ENCODE measurements at places on chromosomes 12 and 14. TPM values are rescaled to one million over a fixed set of nuclear protein-coding genes. Genes with fewer than 3 reads are reported as not detected.
A peak's percentile ranks its signal among the peaks of the same experiment; 100 is the strongest.

The CLEC7A gene
- polyA plus RNA-seq = not detected

The GAPDH gene
- 8,138 TPM for polyA plus RNA-seq

DNA sequence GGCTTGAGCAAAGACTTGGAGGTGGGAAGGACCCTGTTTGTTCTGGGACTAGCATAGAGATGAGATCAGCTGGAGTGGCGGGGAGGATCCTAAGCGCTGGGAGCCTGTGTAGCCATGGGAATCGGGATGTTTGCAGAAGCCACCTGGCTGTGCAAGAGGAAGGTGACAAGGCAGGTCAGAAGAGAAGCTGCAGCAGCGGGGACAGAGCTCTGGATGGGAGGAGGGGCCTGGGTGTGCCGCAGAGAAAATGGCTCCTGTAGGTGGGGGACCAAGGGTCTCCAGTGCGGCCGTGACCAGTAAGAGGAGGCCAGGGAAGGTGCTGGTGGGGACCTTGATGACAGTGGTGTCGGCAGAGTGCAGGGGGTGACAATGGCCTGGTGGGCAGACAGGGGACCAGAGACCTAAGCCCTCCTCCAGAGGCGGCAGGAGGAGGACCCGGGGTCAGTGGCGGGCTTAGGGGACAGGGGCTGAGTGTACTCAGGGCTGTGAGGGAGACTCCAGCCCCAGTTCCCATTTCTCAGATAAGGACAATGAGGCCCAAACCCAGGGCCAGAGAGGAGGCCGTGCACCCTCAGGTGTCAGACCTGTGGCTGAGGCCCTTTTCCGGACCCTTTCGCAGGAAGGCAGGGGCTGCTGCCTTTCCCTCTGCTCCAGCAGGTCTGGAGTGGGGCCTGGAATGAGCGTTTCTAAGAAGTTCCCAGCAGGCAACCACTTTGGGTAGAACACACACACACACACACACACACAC is 206.6 kb upstream of the RTL1 start:
- H3K27me3 ChIP-seq = no peaks in the 10 kb centered on the region
- no peaks in the 10 kb centered on the region for H3K36me3 ChIP-seq
- no peak for DNase-seq
- H3K4me1 ChIP-seq = no peaks in the 10 kb centered on the region
- H3K4me3 ChIP-seq = no peak overlapping the region

- peaks cover 22% of the 10 kb centered on the region for H3K4me1 ChIP-seq
- H3K4me3 ChIP-seq = peak overlapping the region; percentile 98
- peaks cover 20% of the 10 kb centered on the region for H3K36me3 ChIP-seq
- peak overlapping the region; percentile 85 for H3K27ac ChIP-seq
Measured at GRCh38 chr14:23307146-23307530, 505 bp downstream of the BCL2L2 start.

The KCNMB4 gene
- 1.2 TPM for polyA plus RNA-seq

- H3K36me3 ChIP-seq = no peaks in the 10 kb centered on the region
- DNase-seq = no peak
- H3K27me3 ChIP-seq = no peaks in the 10 kb centered on the region
Measured at GRCh38 chr14:46215801-46216200, 435.8 kb downstream of the RPL10L start.

DNA sequence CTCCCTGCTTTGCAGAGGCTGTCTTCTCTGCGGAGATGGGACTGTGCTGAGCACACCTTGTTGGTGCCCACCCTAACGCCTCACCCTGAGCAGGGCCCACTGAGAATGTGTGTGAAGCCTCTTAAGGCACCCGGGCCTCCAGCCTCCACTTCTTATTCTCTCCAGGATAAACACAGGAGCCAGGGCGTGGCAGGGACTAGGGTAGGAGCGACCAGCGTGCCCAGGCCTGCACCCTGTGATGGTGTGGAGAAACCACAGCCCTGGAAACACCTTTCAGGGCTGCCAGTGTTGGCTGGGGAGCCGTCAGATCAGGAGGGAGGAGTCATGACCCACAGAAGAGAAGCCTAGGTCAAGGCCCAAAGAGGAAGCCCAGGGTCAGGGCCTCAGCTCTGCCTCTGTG is 41.3 kb downstream of the VDR start:
- H3K4me1 ChIP-seq = peaks cover 13% of the 10 kb centered on the region
- DNase-seq = no peak
- H3K36me3 ChIP-seq = peaks cover 24% of the 10 kb centered on the region
- no peaks in the 10 kb centered on the region for H3K27me3 ChIP-seq

- no peak for DNase-seq
- no peaks in the 10 kb centered on the region for H3K27me3 ChIP-seq
- no peak overlapping the region for H3K4me3 ChIP-seq
- H3K27ac ChIP-seq = no peak overlapping the region
- peaks cover 16% of the 10 kb centered on the region for H3K4me1 ChIP-seq
Measured at GRCh38 chr12:12689647-12690300, 6.2 kb downstream of the GPR19 start.

- H3K27ac ChIP-seq = no peak overlapping the region
- peak overlapping the region; percentile 73 for H3K4me3 ChIP-seq
- H3K27me3 ChIP-seq = no peaks in the 10 kb centered on the region
- no peaks in the 10 kb centered on the region for H3K36me3 ChIP-seq
- DNase-seq = no peak
Measured at GRCh38 chr14:104676694-104677511, 12.5 kb upstream of the INF2 start.

DNA sequence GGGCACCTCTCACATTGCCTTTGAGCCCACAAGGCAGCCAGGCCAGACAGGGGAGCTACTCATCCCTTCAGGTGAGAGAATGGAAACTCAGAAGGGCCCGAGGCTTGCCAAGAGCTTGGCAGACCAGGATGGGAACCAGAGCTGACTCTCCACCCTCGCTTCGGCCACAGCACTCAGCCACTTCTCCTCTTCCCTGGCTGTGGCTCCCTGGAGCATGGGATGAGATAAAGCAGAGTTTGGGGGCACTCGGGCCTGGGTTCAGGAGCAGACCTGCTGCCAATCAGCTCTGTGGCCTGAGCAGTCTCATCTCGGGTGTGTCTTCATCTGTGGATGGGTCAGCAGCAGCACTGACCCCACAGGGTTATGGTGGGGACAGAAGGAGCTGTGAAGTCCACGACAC is 20.0 kb upstream of the CCDC85C start:
- peaks cover 38% of the 10 kb centered on the region for H3K4me1 ChIP-seq
- H3K36me3 ChIP-seq = no peaks in the 10 kb centered on the region
- H3K27ac ChIP-seq = peak overlapping the region; percentile 70

The FAM181A gene
- not detected for polyA plus RNA-seq

DNA sequence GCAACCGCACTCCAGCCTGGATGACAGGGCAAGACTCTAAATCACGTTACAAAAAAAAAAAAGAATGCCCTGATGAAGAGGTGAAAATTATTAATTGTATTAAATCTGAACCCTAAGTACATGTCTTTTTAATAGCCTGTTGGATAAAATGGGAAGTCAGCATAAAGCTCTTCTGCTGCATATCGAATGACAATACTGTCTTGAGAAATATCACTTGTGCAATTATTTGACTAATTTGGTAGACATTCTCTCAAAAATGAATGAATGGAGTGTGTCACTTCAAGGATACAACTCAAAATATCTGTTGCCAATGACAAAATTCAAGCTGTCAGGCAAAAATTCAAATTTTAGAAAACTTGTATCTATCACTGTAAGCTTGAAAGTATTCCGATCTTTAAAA is 38.9 kb downstream of the DNAI7 start:
- no peak overlapping the region for H3K27ac ChIP-seq
- no peaks in the 10 kb centered on the region for H3K36me3 ChIP-seq
- H3K4me1 ChIP-seq = peaks cover 10% of the 10 kb centered on the region
- no peak overlapping the region for H3K4me3 ChIP-seq
- no peak for DNase-seq

The ISM2 gene
- polyA plus RNA-seq = not detected

The ANKRD13A gene
- 74.8 TPM for polyA plus RNA-seq

DNA sequence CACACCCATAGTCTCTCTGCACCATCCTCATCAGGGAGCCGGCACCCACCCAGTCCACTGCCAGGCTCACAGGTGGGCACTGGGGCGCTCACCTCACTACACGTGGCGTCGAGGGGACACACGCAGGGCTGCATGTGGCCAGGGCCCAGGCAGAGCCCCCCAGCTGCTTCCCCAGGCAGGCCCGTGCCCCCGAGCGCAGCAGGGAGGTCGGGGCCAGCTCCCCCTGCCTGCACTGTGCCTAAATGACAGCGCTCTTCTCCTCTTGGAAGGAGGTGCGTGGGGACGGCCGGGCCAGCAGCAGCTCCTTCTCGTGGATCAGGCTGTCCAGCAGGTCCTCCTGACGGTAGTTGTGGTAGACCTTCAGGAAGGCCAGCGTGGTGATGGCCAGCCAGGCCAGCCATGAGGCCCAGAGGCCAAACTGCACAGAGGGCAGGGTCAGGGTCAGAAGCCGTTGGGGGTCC is 11.3 kb downstream of the TMEM179 start:
- DNase-seq = no peak
- no peaks in the 10 kb centered on the region for H3K27me3 ChIP-seq
- H3K36me3 ChIP-seq = no peaks in the 10 kb centered on the region
- H3K4me3 ChIP-seq = no peak overlapping the region
- no peaks in the 10 kb centered on the region for H3K4me1 ChIP-seq
- H3K27ac ChIP-seq = no peak overlapping the region

The TAS2R7 gene
- not detected for polyA plus RNA-seq

DNA sequence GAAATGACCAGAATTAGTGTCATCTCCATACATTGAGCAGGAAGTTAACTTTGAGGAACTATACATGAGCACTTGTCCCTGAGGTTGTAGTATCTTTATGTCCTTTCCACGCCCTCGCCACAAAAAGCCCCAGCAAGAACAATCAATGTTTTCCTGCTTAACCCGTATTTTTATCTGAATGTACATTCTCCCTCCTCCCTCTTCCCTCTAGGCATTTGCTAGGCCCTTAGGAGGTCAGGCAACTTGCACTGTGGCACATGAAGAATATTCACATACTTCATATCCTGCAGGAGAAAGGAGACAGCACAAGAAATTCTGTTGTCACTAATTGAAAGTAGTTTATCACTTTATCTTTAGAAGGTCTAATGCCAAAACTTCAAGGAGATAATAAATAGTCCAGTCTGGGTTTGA is 18.1 kb upstream of the DUSP6 start:
- peak overlapping the region; percentile 54 for H3K27ac ChIP-seq

DNA sequence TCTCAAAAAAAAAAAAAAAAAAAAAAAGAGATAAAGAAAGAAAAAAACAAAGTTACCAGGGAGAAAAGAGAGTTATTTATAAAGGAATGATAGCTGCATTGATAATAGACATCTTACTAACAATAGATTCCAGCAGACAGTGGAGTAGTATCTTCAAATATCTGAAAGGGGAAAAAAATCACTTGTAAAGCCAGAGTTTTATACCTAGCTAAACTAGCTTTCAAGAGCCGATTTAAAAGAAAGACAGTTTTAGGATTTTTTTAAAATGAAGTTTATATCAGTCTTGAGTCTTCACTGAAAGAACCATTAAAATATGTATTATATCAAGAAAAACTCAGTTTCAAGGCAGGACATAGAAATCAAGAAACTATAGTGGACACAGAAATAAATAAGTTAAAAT is 262.4 kb downstream of the ZFP36L1 start:
- H3K27ac ChIP-seq = no peak overlapping the region
- no peak overlapping the region for H3K4me3 ChIP-seq
- H3K4me1 ChIP-seq = peaks cover 36% of the 10 kb centered on the region
- H3K36me3 ChIP-seq = no peaks in the 10 kb centered on the region
- no peak for DNase-seq
- no peaks in the 10 kb centered on the region for H3K27me3 ChIP-seq

The OR4K5 gene
- not detected for polyA plus RNA-seq

Data from GM23248 (cell line).